ENCODE measurements at places on chromosomes 7 and 10.

DNA sequence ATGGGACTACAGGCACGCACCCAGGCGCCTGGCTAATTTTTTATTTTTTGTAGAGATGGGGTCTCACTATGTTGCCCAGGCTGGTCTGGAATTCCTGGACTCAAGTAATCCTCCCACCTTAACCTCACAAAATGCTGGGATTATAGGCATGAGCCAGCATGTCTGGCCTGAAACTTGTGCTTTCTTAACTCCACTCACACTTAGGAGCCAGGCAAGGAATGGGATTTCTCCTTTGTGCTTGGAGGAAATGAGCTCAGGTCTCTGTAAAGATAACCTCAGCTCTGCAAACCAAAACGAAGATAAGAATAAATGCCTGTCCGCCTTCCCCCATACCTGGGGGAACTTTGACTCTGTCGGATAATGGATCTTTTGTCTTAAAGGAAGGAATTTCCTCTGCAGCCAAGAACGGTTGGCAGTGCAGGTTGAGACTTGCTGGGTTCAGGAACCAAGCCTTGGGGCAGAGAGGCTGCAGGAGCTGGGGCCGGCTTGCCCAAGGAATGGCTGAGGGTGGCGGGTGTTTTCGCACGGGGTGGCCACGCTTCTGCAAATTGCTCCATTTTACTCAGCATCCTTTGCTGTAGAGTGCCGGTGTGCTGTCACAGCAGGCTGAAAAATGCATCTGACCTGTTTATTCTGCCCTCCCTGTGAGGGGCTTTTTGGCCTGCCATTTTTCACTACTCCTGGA, 174.2 kb downstream of the KIAA1217 start:
- DNase-seq: no peak
- no peak overlapping the region for H3K4me3 ChIP-seq

DNA sequence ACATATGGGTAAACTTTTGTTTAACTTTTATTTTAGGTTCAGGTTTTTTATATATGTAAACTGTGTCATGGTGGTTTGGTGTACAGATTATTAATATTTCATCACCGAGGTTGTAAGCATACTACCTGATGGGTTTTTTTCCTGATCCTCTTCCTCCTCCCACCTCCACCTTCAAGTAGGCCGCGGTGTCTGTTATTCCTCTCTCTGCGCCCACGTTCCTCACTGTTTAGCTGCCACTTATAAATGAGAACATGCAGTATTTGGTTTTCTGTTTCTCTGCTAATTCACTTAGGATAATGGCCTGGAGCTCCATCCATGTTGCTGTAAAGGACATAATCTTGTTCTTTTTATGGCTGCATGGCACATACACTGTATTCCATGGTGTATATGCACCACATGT, 1000.0 kb upstream of the CELF2 start:
- H3K4me3 ChIP-seq: no peak overlapping the region
- H3K36me3 ChIP-seq: no peaks in the 10 kb centered on the region
- no peak overlapping the region for H3K27ac ChIP-seq
- no peaks in the 10 kb centered on the region for H3K27me3 ChIP-seq

GRCh38 chr7:118626739-118627138, 402.2 kb downstream of the ANKRD7 start:
- no peak overlapping the region for H3K27ac ChIP-seq
- H3K4me3 ChIP-seq: no peak overlapping the region
- no peak for DNase-seq

DNA sequence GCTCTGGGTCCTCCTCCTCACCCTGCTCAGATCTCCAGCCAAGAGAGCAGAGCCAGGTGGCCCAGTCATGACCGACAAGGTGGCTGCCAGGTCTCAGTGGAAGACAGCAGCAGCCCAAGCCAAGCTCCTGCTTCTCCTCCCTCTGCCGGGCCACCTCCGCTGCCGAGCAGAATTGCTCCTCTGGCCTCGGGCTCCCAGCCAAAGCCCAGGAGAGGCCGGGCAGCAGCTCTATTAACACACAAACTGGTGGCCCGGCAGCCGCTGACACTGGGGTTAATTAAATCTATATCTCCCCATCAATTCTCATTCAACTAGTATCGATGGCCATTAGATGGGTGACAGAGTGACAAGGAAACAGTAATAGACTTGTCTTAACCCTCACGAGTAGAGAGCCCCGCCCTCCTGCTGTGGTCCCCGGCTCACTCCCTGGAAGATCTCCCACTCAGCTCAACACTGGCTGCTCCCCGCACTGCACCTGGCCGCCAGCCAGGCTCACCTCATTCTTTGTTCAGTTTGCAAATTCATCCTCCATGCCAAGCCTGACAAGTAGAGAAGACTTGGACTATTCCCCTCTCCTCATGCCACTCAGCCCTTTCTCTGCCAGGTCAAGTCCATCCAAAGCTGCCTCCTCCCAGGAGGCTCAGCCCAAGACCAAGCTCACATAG, 74.1 kb upstream of the UNC5B start:
- H3K4me3 ChIP-seq: no peak overlapping the region
- DNase-seq: no peak
- no peak overlapping the region for H3K27ac ChIP-seq
- no peaks in the 10 kb centered on the region for H3K4me1 ChIP-seq
- peaks cover 67% of the 10 kb centered on the region for H3K27me3 ChIP-seq

Data from PC-9 (cell line).